CD4-positive, alpha-beta T cell treated with Interleukin-17A for 4 hours (primary cell): ENCODE measurements at places on chromosomes 6 and 20.
A peak's percentile ranks its signal among the peaks of the same experiment; 100 is the strongest.

DNA sequence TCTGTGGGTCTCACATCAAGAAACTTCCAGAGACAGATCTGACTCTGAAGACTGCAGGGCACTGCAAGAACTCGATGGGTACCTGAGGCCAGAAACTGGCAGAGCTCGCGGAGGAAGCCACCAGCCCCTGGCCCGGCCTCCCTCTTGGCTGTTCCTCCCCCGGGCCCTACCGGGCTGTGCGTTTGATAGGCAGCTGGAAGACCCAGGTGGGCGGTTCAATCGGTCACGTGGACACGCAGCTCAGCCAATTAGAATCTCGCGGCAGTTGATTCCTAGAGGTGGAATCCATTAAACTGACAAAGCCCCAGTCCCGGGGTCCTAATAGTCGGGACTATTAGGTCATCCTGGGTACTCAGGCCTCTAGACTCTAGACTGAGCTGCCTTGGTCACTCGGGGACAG lies 154.2 kb upstream of the PROKR2 start:
- DNase-seq: no peak

- no peak for DNase-seq
Measured at GRCh38 chr6:80437221-80437620, 330.8 kb downstream of the BCKDHB start.

DNA sequence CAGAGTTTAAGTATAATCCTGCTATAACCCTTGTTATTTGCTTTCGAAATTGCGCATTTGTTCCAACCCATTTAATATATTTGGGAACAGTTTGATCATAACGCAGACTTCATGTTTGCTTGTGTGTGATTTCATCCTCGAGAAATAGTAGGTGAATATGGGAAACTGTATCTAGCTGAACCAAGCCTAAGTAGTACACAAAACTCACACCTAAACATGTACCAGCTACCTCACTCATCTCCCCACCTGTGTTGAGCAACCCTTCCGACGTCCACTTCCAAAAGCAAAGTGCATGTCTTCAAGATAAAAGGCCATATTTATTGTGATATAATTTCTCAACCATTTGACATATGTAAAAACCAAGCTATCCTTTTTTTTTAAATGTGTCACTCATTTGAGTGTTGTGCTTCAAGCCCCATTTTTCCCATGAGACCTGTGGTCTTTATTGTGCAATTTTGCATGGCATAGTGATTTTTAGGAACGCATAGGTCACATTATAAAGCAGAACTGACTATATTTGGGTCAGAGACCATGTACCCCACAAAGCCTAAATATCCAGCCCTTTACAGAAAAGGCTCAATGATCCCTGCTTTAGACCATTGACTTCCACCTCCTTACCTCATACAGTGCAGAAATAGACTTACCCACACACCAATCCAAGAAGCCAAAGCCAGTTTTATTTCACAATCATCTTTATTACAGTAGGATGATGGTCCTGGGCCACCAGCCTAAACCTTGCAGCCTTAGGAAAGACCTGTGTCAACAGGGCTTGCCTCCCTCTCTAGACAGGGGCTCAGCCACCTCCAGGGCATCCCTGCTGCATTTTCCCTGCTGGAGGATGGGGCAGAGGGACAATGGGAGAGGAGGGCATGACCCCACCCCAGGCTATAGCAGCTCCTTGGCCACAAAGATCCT lies 7.1 kb downstream of the CCND3 start:
- DNase-seq: no peak

DNA sequence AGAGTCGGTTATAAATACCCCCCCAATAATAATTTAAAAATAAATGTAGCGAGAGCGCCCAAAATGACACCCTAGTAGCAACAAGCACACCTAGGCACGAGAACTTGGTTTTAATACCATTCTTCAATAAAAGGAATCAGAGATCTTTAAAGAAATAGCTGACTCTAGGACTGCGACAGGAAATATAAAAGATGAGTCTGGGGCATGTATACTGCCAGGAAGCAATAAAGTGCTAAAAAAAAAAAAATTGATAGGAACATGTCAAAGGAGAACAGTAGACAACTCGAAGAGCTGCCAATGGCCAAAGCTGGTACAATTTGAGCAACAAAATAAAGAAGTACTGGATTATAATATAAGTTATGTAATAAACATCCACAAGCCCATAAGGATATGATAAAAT lies 2.2 kb downstream of the PNISR start:
- no peak for DNase-seq

GRCh38 chr6:1686117-1687098 lies 76.7 kb downstream of the FOXC1 start:
- no peak for DNase-seq

GRCh38 chr6:4806337-4806725 lies 30.1 kb downstream of the CDYL start:
- no peak for DNase-seq

DNA sequence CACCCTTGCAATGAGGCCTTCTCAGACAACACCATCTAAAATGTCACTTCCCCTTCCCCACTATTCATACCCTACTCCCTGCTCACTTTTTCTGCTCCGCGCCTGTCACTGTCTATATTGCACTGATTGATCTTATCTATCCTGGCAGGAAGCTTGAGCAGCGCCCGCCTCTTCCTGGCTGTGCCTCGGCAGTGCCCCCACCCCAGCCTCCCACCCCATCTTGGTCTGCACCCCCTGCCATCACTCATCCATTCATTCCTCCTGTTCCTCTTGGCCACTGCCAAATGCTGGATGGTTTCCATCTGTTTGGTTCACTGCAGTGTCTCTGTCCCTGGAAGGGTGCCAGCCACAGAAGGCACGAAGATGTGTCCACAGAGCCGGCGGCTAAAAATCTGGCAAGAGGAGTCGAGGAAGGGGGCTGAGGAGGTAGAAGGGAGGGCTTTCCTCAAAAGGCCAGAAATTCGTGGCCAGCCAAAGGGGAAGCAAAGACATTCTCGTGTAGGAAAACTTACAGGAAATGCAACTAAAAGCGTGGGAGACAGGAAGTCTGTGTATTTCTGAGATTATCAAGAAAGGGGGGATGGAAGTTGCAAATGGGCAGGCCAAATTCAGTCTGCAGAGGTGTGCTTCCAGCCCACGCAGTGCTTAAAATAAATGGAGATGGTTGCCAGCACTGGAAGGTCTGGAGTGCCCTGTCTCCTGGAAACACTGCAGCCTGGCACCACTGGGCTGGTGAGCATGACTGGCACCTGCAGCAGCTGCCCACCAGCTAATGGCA lies 27.6 kb downstream of the SYNJ2 start:
- DNase-seq: peak; percentile 66

- DNase-seq: no peak
Measured at GRCh38 chr6:16512544-16513290, 248.5 kb downstream of the ATXN1 start.

- DNase-seq: no peak
Measured at GRCh38 chr6:54864272-54864671, 17.7 kb downstream of the FAM83B start.

DNA sequence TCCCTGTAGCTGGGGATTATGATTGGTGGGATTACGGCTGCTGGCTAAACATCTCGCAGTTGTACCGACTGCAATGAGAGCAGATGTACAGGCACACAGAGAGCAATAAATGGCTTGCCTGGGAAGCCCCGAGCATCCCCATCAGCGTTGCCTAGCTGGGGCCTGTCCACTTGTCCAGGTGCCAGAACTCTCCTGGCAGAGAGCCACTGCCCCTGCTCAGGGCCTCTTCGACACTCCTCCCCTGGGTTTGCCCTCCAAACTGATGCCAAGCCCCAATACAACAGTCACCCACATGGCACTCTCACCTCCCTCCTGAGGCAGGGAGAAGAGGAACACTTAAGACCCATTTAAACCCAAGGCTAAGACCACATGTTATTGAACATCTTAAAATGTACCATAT lies 715.1 kb downstream of the PTPRT start:
- no peak for DNase-seq

GRCh38 chr6:105890521-105891244 lies 195.5 kb upstream of the PRDM1 start:
- DNase-seq: no peak

DNA sequence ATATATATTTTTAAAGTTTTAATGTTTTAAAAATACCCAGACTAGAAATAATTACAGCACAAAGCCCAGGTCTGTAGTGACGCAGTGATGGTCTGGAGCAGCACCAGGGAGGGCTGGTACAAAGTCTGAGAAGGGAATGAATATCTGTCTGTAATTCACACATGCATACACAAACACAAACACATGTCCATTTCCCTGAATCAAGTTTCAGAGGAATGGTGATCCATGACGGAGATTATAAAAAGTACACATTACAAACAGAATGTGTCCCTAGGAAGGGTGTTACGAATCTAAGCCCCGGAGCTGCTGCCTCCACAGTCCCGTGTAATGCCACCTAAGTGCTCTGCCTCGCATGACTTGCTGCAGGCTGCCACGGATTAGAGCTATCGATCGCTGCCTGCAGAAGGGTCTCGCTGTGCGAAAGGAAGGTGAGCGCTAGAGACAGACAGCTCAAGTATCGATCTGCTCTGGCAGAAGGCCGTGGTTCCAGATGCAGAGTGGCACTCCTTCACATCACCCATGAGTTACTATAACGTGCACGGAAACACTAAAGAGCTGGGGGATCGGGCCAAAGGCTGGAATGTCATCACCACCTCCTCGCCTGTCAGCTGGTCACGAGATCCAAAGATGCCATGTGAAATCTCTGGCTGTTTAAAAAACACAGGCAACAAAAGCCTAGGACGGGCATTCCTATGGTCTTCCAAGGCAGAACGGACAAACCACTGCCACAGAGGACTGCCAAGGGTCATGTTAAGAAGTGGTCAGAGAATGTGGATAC lies 87.1 kb downstream of the INSM1 start:
- no peak for DNase-seq

DNA sequence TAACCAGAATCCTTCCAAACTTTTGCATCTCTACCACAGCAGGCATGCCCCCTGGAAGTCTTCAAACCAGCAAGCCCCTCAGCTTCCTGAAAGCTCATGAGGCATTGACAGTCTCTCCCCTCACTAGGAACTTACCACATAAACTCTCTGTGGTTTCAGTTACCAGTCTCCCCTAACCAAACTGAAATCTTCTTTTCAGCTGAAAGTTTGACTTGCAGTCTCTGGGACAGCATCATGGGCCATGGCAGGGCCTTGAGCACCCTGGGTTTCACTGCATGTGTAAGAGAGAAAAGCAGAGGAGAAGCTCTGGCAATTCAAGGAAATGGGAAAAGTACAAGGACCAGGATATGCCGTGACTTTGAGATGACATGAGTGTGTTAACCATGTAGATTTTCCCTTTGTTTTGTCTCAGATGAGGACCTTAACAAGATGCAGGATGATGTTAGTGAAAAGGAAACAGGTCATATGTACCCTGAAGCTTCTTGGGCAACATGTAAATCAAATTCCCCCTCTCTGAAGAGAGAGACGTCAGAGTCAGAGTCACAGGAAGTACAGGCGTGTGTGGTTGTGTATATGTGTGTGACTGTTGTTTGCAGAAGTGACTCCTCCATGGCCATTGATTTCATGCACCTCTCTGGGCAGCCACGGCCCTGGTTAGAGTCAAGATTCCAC lies 106.3 kb downstream of the TNFRSF21 start:
- DNase-seq: no peak

DNA sequence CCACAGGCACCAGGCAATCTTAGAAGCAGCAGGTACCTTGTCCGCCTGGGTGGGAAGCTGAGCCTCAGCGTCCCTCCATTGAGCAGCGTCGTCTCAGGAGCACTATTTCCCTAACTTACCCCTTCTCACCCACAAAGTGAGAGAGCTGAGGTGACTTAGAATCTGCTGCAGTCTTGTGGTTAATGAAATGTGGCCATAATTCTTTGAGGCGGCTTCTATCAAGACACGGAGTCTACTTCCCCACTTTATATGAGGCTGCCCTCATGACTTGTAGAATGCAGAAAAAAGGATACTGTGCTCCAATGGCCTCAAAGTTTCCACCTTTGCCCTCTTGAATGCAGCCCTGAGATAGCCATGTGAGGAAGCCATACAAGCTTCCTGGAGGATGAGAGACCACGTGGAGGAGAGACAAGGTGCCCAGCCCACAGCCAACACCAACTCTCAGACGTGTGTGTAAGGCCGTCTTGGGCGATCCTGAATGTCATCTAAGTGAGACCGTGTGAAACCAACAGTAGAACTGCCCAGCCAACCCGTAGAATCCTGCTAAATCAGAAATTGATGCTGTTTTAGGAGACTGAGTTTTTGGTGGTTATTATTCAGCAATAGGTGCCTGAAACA lies 9.1 kb upstream of the TAGAP start:
- no peak for DNase-seq

DNA sequence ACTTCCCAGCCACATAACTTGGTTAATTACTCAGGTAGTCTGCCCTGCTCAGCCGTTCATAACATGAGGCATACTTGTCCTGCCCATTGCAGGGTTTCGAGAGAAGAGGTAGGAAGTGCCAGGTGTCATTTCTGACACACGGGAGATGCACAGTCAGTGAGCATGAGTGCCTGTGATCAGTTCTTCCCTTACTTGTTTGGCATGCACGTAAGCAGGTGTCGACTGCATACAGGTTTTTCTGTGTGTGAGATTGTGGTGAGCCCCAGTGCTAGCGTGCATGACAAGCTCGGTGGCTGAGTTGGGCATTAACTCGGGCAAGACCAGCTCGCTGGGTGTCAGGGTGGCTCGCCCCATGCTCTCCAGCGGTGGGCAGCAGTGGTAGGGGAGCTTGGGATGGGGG lies 51.2 kb upstream of the SLC22A1 start:
- DNase-seq: no peak

DNA sequence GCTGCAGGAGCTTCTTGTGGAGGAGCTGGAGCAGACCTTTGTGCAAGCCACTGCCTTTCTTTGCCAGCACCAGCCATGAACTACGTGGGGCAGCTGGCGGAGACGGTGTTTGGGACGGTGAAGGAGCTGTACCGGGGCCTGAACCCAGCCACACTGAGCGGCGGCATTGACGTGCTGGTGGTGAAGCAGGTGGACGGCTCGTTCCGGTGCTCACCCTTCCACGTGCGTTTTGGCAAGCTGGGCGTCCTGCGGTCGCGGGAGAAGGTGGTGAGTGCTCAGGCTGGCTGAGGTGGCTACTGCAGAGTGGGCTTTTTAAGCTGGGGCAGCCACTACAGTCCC lies 5.1 kb downstream of the LPIN3 start:
- no peak for DNase-seq

DNA sequence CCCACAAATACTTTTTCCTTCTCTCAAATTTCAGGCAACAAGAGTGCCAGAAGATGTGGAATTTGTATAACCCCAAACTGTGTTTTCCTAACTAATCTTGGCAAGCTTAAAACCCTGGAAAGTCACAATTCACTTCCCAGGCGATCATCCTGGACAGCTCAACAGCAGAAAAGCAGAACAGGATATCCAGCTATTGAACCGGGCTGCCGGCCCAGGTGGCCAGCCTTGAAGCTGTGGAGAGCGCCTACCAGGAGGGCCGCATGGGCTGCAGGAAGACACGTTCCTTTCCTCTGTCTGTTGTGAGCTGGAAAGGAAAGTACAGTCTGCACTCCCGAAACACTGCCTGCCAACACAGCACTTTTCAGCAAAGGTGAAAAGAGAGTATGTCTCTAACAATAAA lies 719.7 kb upstream of the MARCKS start:
- DNase-seq: no peak

- peak; percentile 46 for DNase-seq
Measured at GRCh38 chr20:35604449-35604747, 11.2 kb upstream of the SPAG4 start.
